NCI-H2107 (cell line): ENCODE measurements at places on chromosomes 6 and 20.

DNA sequence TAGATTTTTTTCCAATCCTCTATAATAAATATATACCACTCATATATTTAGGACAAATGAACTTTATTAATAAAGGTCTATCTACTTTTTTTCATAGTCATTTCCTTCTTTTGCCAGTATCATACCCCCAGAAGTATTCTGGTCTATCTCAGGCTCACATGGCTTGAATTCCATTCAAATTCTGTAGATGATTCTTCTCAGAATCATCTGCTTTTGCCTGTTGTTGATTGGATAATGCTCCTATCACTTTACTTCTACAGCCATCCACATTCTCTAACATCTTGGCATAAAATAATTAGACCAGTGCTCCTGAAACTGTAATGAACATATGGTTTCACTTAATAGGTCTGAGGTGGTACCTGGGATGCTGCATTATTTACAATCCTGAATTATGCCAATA lies 121.2 kb downstream of the GFRAL start:
- DNase-seq = no peak

DNA sequence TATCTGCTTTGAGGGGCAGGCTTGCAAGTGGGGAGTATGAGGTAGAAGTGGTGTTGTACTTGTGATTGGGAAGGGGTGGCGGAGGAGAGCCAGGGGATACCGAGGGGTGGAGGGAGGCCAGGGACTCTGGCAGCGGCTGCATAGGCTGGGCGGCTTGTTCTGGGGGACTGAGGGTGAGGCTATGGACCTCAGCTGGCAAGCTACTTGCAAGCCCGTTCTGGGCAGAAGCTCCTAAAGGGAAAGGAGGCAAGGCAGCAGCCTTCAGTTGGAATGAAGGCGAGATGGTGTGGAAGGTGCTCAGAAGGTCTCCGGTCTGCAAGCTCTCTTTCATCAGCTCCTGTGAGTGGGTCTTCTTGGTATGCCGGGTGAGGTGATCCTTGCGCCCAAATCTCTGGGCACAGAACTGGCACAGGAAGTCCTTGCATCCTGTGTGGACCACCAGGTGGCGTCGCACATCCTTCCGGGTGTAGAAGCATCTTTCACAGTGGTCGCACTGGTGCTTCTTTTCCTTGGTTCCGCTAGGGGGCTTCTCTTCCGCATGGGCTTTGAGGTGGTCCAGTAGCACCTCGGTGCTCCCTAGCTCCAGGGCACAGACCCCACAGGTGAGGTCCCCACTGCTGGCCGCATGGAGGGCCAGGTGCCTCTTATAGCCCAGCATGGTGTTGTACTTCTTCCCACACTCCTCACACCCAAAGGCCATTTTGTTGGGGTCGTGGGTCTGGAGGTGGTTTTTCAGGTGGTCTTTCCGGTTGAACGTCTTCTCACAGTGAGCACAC lies 66.0 kb downstream of the PLAGL1 start:
- peak; percentile 40 for DNase-seq

- no peak for DNase-seq
These were observed 1229.7 kb downstream of the GRIK2 start for GRCh38 chr6:102623201-102623600.

DNA sequence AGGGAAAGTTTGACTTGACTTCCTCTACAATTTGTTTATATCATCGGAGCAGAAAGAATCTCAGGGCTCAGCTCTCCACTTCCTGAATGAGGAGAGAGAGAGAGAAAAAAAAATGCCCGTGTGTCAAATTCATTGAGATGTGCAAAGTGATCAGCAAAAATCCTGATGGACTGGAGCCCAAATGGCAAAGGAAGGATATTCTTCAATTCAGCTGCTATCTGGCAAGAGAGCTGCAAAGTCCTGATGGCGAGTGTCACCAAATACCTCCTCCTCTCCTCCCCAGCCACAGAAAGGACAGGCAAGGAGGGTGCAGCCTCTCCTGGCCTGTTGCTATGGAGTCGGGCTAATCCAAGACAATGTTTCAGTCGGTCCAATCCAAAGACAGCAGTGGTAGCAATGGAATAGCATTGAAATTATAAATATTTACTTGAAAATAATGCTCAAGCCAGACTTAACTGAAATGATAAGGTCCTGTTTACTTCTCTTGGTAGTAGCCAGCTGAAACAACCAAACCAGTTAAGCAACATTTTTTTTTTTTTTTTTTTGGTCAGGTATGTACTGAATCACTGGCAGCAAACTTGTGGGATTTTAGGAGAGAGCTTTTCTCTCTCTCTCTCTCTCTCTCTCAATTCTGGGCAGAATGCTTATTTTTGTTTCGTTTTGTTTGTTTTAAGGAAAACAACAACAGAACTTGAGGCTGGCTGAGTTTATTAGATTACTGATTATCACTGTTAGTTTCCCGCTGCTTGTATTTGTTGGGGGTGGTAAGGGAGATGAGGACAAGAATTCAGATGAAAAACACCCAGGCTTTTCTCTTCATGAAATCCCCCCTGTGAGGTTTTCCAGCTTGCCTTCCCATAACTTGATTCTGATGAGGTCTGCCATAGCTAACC lies 204.2 kb downstream of the BCAS1 start:
- no peak for DNase-seq

DNA sequence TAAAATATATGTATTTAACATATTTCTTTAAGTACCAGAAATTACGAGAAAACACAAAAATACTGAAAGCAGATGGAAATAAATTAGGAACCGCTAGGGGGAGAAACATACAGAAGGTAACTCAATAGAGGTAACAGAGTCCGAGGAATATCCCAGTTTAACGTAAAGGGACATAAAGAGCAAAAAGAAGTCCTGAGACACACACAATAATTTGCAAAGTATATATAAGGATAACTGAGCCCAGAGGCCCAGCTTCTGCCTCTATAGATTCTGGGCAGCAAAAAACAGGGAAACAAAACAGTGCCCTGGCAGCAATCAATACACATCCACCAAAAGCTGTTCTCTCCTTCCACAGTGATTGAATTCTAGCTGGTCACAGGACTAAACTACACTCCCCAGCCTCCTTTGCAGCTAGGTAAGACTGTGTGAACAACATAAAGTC lies 15.1 kb downstream of the TBC1D32 start:
- no peak for DNase-seq

GRCh38 chr6:64415926-64416325 lies 780.3 kb downstream of the PHF3 start:
- DNase-seq = no peak

DNA sequence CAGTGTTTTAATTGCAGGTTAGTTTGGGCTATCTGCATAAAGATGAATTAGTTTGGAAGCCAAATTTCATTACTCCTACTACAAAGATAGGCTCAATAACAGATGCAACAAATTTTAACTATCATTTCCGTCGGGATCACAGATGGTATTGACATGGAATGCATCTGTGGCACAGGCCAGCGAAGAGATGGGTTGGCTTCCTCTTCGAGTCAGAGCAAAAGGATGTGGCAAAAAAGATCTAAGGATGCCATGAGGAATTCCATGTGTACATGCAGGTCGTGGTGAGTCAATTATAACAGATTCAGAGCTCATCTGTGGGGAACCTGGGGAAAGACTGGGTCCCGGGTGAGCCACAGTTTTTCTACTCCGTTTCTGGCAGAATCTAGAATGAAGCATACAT lies 83.0 kb upstream of the CITED2 start:
- DNase-seq = no peak

DNA sequence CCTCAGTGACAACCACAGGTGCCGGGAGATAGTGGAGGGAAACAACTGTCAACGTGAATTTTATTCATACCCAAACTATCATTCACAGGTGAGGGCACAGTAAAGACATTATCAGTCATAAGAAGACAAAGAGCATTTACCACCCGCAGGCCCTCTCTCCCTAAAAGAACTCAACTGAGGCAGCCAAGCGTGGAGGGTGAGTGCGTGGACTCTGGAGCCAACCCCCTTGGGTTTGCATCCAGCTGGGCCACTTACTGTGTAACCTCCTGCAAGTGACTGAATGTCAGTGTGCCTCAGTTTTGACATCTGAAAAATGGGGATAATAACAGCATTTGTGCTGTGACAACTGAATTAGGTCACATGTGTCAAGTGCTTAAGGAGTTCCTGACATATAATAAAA lies 70.6 kb upstream of the KCNK16 start:
- no peak for DNase-seq

DNA sequence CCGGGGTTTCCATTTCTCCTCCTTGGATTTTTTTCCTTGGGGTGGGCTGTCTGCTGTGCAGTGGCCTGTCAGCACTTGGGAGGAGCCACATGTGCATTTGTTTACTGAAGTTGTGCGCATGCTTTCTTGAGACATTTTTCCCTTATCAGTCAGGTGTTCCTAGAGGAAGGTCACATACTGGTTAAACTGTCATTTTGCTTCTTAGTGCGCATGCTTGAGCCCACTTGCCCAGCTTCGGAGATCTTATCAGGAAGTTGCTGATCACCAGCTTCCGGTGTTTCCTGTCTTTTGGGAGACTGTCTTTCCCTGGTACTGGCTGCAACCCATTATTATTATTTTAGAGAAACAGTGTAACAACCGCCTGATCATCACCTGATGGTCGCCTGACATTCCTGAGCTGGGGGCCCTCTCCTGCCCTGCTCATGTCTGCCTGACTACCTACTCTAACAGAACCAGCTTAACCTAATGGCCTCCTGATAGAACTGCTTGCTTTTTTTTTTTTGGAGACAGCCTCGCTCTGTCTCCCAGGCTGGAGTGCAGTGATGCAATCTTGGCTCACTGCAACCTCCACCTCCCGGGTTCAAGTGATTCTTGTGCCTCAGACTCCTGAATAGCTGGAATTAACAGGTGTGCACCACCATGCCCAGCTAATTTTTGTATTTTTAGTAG lies 378 bp upstream of the ERVFRD-1 start:
- DNase-seq = no peak

DNA sequence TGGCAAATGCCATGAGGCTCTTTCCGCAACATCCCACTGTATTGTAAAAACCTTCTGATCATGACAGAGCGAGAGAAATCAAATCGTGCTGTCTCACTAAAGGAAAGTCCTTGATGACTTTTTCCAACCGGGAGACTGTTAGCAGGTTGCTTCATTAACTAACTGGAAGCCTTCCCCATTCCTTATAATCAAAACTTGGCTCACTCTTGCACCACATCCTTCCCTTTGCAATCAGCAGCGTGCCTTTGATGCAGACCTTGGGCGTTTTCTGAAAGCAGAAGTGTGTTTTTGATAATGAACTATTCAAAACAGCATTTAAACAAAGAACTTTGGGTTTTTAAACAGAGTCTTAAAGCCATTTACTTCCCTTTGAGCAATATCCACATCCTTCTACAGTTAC lies 96.2 kb upstream of the CNR1 start:
- DNase-seq = no peak

- DNase-seq = no peak
These were observed 1.5 kb downstream of the DACT2 start for GRCh38 chr6:168318090-168318489.

DNA sequence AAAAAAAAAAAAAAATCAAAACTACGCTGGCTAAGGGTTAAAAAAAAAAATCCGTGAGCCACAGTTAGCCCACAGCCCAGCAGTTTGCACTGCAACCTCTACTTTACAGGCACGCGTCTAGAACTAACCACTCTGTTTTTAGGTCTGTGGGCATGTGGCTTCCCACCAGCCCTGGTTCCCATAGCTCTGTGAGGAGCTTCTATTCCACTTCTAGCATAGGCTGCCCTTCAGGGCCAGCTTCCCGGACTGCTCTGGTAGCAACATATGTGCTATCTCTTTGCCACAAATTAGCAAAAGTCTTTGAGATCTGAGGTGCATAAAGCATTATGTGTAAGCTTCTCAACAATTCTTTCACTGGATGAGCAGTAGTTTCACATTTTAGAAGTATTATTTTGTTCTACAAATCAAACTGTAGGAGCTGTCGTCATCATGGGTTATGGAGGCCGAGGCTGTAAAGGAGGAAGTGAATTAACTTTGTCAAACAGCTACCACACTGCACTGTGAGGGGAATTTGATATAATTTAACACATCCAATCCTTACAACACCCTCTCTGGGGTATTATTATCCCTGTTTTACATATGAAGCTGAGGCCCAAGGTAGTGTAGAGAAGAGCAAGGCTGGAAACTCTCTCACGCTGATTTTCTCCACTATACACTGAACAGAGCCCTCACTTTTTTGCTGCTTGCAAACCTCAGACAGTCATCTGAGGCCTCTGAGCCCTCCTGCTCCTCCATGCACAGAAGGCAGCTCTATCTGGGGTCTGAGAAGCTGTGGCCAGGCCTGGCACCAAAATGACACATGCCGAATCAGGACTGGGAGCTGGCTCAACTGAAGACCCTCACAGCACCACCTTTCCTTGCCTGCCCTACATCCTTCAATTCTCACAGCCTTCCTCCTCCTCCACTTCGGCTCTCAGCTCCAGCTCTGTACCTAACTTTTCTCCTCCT lies 35.4 kb downstream of the MAN1A1 start:
- DNase-seq = no peak

DNA sequence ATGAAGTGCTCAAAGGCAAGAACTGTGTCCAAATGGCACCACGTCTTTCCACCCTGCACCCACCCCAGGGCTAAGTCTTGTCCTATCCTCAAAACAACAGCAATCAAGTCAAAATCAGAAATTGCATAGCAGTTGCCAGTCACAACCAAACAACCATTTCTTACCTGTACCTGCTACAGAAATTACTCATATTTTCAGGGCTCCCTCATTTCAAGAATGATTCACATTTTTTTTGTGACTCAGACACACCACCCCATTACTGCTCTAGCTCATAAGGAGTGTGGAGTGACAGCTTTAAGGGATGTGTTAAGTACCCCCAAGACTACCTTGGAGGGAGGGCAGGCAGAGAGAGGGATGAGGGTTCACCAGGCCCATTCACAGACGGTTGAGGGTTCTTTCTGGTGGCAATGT lies 111.7 kb downstream of the TRERF1 start:
- no peak for DNase-seq

DNA sequence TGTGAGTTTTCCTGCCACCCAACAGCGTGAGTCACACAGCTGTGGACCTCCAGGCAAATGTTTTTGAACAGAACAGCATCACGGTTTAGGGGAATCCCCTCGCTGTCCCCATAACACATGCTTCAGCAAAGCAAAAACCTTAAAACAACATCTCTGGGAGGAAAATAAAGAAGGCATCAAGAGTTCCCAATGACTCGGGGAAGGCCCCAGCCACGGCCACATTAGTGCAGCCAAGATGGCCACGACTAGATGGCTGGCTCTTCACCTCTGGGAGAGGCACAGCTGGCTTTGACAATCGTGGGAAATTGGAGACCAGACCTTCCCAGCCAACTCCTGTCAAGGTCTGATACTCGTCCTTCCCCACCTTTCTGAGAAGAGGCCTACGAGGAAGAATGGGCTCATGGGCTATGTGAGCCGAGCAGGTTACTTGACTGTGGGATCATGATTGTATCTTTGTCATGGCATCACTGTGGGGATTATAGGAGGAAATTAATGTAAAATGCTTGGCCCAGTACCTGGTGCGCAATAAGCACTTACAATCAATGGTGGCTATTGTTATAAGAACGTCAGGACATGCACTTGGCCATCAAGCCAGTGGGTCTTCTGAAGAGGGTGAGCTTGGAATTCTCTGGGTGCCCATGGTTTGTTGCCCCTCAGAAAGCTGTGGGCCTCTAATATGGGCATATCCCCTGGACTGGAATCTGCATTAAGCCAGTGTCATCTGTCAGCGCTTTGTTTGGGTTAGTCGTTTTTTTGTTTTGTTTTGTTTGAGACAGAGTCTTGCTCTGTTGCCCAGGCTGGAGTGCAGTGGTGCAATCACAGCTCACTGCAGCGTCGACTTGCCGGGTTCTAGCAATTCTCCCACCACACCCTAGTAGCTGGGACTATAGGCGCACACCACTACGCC lies 43.6 kb downstream of the FGD2 start:
- DNase-seq = no peak
